ENCODE measurements at places on chromosomes 7 and 10. TPM values are rescaled to one million over a fixed set of nuclear protein-coding genes. Genes with fewer than 3 reads are reported as not detected.

DNA sequence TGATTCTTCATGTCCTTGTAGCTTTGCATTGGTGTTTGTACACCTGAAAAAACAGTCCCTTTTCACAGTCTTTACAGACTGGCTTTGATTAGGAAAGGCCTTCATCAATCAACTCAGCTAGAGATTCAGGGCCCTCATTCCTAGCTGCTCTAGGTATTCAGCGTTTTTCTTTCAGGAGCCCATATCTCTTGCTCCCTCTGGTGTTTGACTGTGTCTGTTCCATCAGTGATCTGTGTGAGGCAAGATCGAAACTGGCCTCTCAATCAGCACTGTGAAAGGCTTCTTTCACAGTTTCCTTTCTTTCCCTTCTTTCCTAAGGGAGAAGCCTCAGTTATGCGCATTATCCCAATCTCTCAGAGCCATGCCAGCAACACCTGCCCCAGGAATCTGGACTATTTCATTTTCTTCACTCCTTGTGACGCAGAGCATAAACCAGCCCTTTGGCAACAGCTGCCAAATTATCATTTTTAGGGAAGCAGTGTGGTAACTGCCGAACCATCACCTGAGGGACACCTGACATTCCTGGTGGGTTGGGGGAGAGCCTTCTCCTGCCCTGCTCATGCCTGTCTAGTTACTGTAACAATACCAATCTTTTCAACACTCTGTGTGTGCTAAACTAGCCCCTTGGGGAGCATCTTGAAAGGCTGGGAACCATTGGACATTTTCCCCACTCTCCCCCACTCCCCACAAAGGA lies 75.7 kb upstream of the CCDC71L start:
- DNase-seq: peak; percentile 33

The MUC12 gene
- 3.8 TPM for total RNA-seq

DNA sequence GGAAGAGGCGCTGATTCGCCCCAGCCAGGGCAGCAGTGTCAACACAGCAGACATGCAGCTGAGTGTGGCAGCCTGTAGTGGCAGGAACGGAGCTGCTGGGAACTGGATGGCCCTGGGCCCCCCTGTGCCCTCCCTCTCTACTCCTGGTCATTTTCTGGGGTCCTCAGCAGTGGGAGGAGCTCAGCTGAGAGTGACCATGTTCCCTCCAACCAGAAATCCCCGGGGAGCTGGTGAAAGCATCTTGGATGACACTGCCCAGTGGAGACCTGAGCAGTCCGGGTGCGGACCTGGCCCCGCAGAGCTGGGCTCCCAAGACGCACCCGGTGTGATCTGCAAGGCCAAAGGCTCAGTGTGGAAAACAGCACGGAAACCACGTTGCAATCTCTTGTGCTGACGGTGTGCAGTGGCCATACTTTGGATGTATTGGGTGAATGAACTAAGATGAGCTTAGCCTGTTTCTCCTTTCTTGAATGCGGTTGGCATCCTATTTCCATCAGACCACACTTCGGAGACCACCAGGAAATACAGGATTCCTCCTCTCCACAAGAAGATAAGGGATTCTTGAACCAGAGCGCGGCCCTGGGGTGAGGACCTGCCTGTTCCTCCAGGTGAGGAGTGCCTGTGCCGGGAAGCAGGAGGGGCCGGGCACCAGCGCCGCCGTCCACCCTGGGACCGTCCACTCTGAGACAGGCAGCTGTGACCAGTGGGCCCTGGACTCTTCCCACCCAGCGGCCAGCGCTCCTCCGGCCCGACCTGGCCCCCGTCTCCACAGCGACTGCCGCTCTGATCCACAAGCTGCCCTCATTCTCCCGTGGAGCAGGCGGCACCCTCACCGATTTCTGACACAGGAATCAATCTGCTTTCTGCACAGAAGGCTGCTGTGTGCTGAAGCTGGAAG lies 93.5 kb upstream of the DIP2C start:
- DNase-seq: no peak

- DNase-seq: no peak
These were observed 114.0 kb upstream of the TCF7L2 start for GRCh38 chr10:112835944-112836451.

DNA sequence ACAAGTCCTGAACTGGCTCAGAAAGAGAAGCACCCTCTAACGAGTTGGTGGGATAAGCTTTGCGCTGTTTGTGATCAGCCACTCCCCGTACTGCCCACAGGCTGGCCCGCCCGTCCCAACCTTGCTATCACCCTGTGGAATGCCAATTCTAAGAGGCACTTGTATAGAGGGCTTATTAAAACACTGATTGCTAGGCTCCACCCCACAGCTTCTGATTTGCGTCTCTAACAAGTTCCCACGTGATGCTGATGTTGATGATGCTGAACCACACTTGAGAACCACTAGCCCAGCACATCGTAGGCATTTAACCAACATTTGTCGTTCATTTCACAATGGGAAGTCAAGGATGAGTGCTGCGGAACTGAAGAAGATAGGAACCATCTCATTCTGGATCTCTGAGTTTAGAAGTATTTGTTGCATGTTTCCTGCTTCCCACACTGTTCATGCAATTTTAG lies 12.7 kb upstream of the GSAP start:
- no peak for DNase-seq

Measured in PC-9 (cell line).